ENCODE measurements at places on chromosomes 5 and 9. TPM values are rescaled to one million over a fixed set of nuclear protein-coding genes. Genes with fewer than 3 reads are reported as not detected.

- DNase-seq = no peak
These were observed 30.0 kb downstream of the NKD2 start for GRCh38 chr5:1038417-1039209.

- no peak for DNase-seq
These were observed 35.7 kb downstream of the SECISBP2 start for GRCh38 chr9:89353989-89354388.

Gene CEP120
- total RNA-seq = 25.3 TPM

- DNase-seq = no peak
These were observed 71.3 kb upstream of the RAPGEF6 start for GRCh38 chr5:131706281-131706680.

- DNase-seq = no peak
These were observed 188.3 kb downstream of the SLC24A2 start for GRCh38 chr9:19600538-19600937.
